T-cell (primary cell): ENCODE measurements at places on chromosomes 7 and 10.

- no peaks in the 10 kb centered on the region for H3K36me3 ChIP-seq
- H3K27ac ChIP-seq = no peak overlapping the region
- H3K4me3 ChIP-seq = no peak overlapping the region
- no peaks in the 10 kb centered on the region for H3K27me3 ChIP-seq
- H3K4me1 ChIP-seq = no peaks in the 10 kb centered on the region
- DNase-seq = no peak
Measured at GRCh38 chr7:29139796-29140195, 6.5 kb downstream of the CPVL start.

DNA sequence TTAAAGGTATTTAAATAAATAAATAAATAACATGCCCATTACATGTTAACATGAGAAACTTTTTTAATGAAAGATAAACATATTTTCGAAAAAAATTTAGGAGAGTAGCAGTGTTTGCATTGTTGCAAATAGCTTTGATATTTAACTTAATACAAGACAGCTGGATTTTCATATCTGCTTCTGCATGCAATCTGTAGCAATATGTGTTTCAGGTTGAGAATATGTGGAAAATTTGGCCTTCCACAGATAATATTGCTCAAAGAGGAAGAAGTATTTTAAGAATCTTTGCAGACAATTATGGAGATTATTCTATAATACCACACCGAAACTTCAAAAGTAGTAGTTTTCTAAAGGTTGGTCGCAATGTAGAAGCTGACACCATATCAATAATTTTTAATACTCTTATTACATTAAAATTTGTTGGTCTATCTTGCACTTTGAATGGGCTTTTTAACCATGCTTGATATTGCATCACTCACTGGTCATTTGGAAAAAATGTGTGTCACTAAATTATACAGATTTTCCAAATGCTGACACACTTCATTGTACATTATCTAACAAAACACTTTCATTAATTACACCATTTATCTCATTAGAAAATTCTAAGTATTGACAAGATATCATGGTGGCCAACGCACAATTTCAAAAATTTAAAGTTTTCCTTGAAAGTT lies 229.8 kb upstream of the HDAC9 start:
- no peak overlapping the region for H3K4me3 ChIP-seq
- no peaks in the 10 kb centered on the region for H3K27me3 ChIP-seq
- no peaks in the 10 kb centered on the region for H3K36me3 ChIP-seq

- H3K27me3 ChIP-seq = no peaks in the 10 kb centered on the region
- no peak overlapping the region for H3K27ac ChIP-seq
- peaks cover 8% of the 10 kb centered on the region for H3K4me1 ChIP-seq
- no peak overlapping the region for H3K4me3 ChIP-seq
- no peaks in the 10 kb centered on the region for H3K36me3 ChIP-seq
- no peak for DNase-seq
Measured at GRCh38 chr7:151313857-151314256, 27.8 kb upstream of the NUB1 start.

DNA sequence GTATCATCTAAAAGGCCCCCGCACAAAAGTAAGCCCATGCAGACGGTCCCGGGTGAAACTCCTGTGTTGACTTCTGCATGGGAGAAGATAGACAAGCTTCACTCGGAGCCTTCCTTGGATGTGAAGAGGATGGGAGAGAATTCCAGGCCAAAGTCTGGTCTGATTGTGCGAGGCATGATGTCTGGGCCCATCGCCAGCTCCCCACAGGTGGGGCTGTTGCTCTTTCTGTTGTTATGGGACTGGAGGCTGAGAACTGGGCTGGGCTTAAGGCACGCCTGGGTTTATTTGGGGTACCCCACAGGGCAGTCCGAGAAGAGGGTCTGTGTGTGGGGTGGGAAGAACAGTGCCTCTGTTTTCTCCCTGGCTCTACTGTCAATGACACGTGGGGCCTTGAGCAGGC lies 14.6 kb downstream of the MINDY4 start:
- no peaks in the 10 kb centered on the region for H3K27me3 ChIP-seq
- no peak overlapping the region for H3K27ac ChIP-seq
- no peaks in the 10 kb centered on the region for H3K36me3 ChIP-seq
- DNase-seq = no peak
- H3K4me1 ChIP-seq = no peaks in the 10 kb centered on the region

DNA sequence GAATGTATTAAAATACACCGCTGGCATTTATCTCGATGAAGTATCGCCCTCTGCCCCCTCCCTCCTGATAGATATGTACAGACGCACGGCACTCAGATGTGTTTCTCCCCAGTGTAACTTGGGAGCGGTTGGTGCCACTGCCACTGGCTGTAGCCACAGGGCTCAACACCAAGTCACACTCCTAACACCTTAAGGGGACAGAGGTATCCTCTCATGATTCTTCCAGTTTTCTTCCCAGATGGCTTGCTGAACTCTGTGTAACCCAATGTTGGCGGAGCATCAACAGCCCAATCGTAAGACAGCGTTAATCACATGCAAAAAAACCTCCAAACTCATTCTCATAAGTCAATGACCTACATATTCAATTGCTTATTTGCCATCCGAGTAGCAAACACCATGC lies 35.5 kb downstream of the CTBP2 start:
- H3K27me3 ChIP-seq = peaks cover 15% of the 10 kb centered on the region
- DNase-seq = no peak
- H3K36me3 ChIP-seq = no peaks in the 10 kb centered on the region
- no peak overlapping the region for H3K4me3 ChIP-seq

DNA sequence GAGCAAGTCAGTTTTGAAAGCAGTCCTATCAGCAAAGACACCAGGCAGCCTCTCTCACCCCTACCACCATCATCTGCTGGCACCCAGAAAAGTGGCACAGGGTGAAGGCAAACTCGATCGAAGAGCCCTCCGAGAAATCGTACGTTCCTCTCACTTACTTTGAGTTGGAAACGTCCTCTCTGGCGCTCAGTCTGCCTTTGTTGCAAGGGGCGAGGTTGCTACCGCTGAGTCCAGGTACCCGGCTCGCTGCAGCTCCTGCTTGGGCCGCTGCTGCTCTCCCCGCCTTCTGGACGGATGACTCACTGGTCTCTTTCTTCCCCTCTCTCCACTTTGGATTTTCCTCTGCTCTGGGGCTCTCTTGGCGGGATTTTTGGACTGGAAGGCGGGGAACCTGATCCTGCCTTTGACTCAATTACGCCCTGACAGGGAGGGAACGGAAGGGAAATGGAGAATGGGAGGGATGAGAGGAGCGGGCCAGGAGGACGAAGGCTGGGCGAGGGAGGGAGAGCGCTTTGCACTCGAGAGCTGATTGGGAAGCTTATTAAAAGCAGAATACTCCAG lies at the start of gene PTN:
Gene PTN, minus strand, starts transcription at position 453 of the 561 bp plus-strand sequence. CDS start 88,760 bp downstream, outside the sequence.
- H3K4me3 ChIP-seq = no peak within 1 kb of the TSS
- H3K4me1 ChIP-seq = no peaks in the 10 kb centered on the region
- DNase-seq = no peak
- no peak within 1 kb of the TSS for H3K27ac ChIP-seq
- H3K36me3 ChIP-seq = no peaks in the 10 kb centered on the region
- H3K27me3 ChIP-seq = no peaks in the 10 kb centered on the region

DNA sequence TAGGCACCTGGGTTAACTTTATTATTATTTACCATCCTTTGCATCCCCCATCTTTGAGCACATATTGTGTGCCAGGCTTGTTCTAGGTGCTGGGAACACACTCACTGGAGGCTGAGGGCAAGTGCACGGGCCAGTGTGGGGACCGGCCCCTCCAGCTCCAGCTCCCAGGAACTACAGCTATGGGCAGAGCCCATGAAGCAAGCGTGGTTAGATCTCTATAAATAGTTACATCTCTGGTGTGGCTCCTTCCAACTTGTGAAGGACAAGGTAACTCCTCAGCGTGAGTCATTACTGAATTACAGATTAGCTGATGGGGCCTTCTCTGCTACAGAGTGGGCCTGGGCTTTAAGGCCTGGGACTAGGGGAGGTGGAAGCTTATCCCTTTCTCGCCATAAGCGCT lies 583.5 kb downstream of the SDK1 start:
- H3K36me3 ChIP-seq = no peaks in the 10 kb centered on the region
- no peak overlapping the region for H3K27ac ChIP-seq
- no peak for DNase-seq
- H3K4me1 ChIP-seq = no peaks in the 10 kb centered on the region
- no peak overlapping the region for H3K4me3 ChIP-seq
- no peaks in the 10 kb centered on the region for H3K27me3 ChIP-seq

GRCh38 chr7:118094044-118094443 lies 89.9 kb upstream of the LSM8 start:
- no peak overlapping the region for H3K27ac ChIP-seq
- H3K36me3 ChIP-seq = no peaks in the 10 kb centered on the region
- DNase-seq = no peak
- no peaks in the 10 kb centered on the region for H3K27me3 ChIP-seq

DNA sequence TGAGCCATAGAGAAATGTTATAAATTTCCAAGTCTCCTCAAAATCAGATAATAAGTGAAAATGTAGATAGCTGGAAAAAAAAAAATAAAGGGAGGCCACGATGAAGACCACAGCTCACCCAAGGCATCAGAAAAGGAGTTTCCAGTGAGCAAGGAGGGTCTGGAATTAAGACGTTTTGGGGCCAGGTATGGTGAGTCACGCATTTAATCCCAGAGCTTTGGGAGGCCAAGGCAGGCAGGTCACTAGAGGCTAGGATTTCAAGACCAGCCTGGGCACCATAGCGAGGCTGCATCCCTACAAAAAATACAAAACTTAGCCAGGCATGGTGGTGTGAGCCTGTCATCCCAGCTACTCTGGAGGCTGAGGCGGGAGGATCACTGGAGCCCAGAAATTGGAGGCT lies 65.5 kb downstream of the ASB13 start:
- peaks cover 10% of the 10 kb centered on the region for H3K27me3 ChIP-seq
- no peaks in the 10 kb centered on the region for H3K36me3 ChIP-seq
- H3K27ac ChIP-seq = no peak overlapping the region
- no peaks in the 10 kb centered on the region for H3K4me1 ChIP-seq
- no peak for DNase-seq
- no peak overlapping the region for H3K4me3 ChIP-seq

- peaks cover 96% of the 10 kb centered on the region for H3K36me3 ChIP-seq
- H3K27me3 ChIP-seq = no peaks in the 10 kb centered on the region
- no peak overlapping the region for H3K4me3 ChIP-seq
- H3K4me1 ChIP-seq = no peaks in the 10 kb centered on the region
- DNase-seq = no peak
Measured at GRCh38 chr7:2938514-2939192, 94.5 kb upstream of the GNA12 start.

GRCh38 chr7:48305661-48306060 lies 134.4 kb downstream of the ABCA13 start:
- no peak for DNase-seq
- no peak overlapping the region for H3K27ac ChIP-seq
- H3K4me3 ChIP-seq = no peak overlapping the region
- H3K4me1 ChIP-seq = no peaks in the 10 kb centered on the region
- H3K27me3 ChIP-seq = peaks cover 2% of the 10 kb centered on the region
- no peaks in the 10 kb centered on the region for H3K36me3 ChIP-seq

- peaks cover 11% of the 10 kb centered on the region for H3K27me3 ChIP-seq
- H3K4me1 ChIP-seq = peaks cover 17% of the 10 kb centered on the region
- no peaks in the 10 kb centered on the region for H3K36me3 ChIP-seq
- H3K27ac ChIP-seq = no peak overlapping the region
- no peak overlapping the region for H3K4me3 ChIP-seq
Measured at GRCh38 chr7:99926321-99926720, 3.1 kb downstream of the GJC3 start.

GRCh38 chr10:121627876-121628581 lies 29.8 kb upstream of the FGFR2 start:
- no peak for DNase-seq
- H3K27ac ChIP-seq = no peak overlapping the region
- no peak overlapping the region for H3K4me3 ChIP-seq
- no peaks in the 10 kb centered on the region for H3K27me3 ChIP-seq

DNA sequence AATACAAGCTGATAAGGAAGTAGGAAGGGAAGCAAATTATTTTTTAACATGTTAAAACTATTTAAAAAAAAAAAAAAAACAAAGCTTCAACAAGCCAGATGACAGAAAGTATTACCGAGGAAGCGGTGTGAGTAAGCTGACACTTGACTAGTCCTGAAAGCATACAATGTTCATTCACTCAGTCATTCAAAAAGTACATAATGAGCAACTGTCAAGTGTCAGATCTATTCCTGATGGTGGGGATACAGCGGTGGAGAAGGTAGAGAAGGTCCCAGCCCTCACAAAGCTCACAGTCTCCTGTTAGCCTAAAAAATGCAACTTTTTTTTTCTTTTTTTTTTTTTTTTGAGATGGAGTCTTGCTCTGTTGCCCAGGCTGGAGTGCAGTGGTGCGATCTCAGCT lies 40.0 kb downstream of the RAPGEF5 start:
- H3K27ac ChIP-seq = no peak overlapping the region
- H3K4me1 ChIP-seq = no peaks in the 10 kb centered on the region
- H3K27me3 ChIP-seq = no peaks in the 10 kb centered on the region
- no peaks in the 10 kb centered on the region for H3K36me3 ChIP-seq
- no peak overlapping the region for H3K4me3 ChIP-seq
- no peak for DNase-seq

DNA sequence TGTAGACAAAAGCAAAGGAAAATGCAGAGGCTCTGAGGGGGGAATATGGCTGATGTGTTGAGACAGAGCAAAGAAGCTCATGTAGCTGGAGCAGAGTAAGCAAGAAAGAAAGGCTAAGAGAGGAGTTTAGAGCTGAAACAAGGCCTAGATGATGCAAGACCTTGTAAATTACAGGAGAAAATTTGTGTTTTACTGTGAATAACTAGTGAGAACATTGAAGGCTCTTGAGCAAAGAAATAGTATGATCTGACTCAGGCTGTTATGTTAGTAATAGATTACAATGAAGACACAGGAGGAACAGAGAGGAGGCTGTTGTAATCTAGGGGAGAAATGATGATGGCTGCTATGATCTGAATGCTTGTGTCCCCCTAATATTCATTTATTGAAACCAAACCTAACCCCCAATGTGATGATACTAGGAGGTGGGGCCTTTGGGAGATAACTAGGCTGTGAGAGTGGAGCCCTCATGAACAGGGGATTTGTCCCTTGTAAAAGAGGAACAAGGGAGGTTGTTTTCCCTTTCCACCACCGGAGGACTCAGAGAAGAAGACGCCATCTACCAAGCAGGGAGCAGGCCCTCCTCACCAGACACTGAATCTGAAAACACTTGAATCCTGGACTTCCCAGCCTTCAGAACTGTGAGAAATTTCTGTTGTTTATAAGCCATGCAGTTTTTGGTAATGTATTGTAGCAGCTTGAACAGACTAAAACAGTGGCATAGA lies 394.9 kb downstream of the HTR7 start:
- H3K36me3 ChIP-seq = no peaks in the 10 kb centered on the region
- H3K27ac ChIP-seq = no peak overlapping the region
- no peak overlapping the region for H3K4me3 ChIP-seq

DNA sequence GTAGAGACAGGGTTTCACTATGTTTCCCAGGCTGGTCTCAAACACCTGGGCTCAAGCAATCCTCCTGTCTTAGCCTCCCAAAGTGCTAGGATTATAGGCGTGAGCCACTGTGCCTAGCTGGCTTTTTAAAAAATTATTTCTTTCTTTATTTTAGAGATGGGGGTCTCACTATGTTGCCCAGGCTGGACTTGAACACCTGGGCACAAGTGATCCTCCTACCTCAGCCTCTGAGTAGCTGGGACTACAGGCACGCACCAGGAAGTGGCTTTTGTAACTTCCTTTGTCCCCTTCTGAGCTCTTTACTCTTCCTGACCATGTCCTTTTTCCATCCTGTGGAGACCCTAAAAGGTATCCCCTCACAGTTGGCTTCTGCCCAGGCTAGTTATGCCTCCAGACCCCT lies 2.1 kb upstream of the MYOZ1 start:
- no peak overlapping the region for H3K27ac ChIP-seq
- DNase-seq = no peak
- peaks cover 17% of the 10 kb centered on the region for H3K4me1 ChIP-seq
- H3K4me3 ChIP-seq = no peak overlapping the region
- H3K36me3 ChIP-seq = no peaks in the 10 kb centered on the region
- H3K27me3 ChIP-seq = peaks cover 35% of the 10 kb centered on the region
